ENCODE measurements at places on chromosomes 5 and 9.
A peak's percentile ranks its signal among the peaks of the same experiment; 100 is the strongest.

- no peak for DNase-seq
Observed at GRCh38 chr9:22160221-22160620, 151.1 kb upstream of the CDKN2B start.

- no peak for DNase-seq
Observed at GRCh38 chr9:85943757-85944430, 2.9 kb downstream of the NAA35 start.

GRCh38 chr5:94793816-94794198, 175.3 kb downstream of the SLF1 start:
- no peak for DNase-seq

DNA sequence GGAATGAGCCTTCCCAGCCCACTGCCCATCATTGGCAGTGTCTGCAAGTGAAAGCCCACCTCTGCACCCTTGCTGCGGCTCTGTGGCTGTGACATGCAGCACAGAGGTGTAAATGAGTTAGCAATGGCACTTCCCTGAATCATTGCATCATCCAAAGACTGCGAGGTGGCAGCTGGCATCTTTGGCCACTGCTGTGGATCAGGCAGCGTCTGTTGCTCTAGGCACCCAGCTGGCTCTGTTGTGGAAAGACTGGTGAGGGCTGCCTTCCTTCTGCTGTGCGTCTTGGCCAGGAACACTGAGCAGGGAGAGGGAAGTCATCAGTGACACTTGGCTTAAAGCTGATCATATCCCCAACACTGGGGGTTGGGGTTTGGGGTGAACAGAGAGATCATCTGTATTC, 64.5 kb downstream of the MFAP3 start:
- DNase-seq = no peak

DNA sequence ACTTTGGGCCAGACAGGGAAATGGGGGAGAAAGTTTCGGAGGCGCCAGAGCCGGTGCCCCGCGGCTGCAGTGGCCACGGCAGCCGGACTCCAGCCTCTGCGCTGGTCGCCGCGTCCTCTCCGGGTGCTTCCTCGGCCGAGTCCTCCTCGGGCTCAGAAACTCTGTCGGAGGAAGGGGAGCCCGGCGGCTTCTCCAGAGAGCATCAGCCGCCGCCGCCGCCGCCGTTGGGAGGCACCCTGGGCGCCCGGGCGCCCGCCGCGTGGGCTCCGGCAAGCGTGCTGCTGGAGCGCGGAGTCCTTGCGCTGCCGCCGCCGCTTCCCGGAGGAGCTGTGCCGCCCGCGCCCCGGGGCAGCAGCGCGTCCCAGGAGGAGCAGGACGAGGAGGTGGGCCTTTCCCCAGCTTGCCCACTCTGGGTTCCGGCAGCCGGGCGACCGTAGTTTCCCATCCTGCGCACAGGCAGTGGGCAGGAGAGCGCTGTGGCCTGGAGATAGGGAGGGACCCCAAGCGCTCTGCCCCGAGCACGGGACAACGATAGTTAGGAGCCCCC, 516 bp downstream of the MAST4 start:
- DNase-seq = peak; percentile 20

DNA sequence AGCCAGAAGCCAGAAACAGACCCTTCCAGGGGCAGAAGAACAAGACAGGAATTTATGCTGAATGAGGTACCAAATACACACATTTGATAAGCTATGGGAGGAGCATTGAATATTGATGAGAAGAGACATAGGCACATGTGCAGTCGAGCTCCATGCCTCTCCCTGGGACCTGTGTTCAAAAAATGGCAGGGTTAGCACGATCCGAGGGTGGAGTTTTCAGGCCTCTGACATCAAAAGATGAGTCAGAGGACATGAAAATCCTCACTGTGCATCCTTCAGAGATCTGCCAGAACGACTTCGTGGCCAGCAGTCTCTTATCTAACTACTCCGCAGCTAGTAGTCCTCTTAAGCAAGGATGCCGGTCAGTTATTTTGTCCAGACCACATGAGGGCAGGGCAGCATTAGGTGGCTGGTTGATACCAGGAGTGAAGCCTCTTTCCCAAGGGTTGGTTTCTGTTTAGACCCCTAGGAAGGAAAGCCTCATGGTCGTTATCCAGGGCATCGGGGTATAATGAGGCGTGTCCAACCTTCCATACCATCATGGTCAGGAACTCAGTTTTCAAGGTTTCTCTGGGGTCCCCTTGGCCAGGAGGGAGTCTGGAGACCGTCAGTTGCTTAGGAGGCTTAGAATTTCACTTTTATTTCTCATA, 11.6 kb upstream of the CMBL start:
- DNase-seq = no peak

DNA sequence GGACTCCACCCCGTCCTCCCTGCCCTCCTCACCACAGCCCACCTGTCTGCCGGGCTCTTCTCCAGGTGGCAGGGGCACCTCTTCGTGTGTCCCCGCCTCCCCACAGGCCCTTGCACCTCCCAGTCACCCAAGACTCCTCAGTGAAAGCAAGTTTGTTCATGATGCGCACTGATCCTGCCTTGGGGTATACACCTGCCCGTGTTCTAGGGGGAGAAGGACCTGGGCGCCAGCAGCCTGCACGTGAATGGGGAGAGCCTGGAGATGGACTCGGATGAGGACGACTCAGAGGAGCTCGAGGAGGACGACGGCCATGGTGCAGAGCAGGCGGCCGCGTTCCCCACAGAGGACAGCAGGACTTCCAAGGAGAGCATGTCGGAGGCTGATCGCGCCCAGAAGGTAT, 124.9 kb downstream of the EHMT1 start:
- no peak for DNase-seq

DNA sequence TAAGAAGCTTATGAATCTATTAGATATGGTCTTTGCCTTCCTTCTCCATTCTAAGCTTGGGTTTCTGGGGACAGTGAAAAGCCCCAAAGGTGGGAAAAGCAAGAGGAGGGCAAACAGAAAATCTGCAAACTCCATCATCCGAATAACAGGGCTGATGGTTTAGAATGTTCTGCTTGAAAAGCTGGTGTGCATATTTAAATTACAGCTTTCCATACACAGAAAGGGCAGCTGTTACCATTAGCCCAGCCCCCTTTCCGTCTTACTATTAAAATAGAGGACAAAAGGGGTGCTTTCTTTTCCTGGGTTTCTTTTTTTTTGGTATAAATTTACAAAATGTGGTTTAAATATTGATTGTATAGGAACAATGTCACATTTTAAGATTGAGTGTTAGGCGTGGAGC, 22.0 kb downstream of the INSYN2B start:
- DNase-seq = no peak

DNA sequence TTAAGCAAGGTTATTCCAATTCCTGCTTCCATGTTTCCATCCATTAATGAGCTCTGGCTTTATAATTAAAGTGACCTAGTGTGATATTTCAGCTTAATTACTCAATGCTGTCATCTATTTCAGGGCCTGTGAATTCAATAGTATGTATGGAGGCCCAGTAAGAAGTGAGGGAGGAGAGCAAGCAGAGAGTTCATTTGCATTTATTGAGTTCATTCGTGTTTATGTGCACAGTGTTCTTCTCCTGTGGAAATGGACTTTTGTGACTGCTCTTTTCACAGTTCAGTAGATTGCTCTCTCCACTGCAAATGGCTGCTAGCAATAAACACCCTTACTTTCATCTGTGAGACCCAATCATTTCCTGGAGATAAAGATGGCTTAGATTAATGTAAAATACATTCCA, 130.9 kb downstream of the CEMIP2 start:
- no peak for DNase-seq

DNA sequence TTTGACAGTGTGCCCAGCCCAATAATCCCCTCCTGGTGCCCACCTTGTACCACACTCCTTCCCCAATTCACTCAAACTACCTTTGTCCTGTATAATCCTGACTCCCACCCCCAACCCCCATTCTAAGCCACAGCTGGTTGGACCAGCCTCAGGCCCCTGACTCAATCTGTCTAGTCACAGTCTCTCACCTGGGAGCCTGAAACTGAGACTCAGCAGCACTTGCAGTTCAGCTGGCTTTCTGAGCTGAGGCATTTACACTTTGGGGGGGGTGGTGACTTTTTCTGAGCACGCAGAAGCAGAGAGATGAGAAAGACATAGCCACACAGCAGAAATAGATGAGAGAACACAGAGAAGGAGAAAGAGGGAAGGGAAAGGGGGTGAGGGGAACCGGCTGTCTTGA, 247.3 kb downstream of the MAN2A1 start:
- DNase-seq = no peak

- no peak for DNase-seq
Observed at GRCh38 chr5:174172152-174172551, 126.6 kb downstream of the NSG2 start.

DNA sequence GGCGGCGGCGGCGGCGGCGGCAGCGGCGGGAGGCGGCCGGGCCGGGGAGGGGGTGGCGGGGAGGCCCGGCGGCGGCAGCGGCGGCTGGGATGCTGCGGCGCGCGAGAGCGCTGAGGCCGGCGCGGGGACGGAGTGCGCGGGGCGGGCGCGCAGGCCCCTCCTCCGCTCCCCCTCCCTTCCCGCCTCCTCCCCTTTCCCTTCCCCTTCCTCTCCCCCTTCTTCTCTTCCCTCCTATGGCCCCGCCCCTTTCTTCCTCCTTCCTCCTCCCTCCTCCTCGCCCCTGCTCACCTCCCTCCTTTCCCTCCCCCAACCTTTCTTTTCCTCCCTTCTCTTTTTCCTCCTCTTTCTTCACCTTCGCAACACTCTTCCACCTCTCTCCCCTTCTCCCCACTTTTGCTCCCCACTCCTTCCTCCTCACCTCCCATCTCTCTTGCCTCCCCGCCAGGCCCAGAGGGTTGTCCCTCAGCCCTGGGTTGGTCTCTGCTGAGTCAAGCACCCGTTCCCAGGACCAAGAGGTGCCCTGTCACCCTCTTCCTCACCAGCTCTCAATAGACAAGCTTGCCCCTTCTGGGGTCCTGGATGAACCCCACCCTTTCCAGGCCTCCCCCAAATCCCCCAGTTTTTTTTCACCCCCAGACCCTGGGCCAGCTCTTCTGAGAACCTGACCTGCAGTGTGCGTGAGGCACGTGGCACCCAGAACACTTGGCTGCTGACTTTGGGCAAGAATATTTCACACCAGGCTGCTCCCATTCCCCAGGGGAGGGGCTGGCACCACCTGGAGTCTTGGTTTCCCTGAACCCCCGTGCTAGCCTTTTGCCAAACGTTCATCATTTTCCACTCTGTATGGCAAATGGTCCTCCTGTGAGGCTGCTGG, at the start of gene SEMA4D:
TSS of gene SEMA4D (minus strand) at position 136 of the 874 bp plus-strand sequence. CDS start 92,657 bp downstream, outside the sequence.
- DNase-seq = peak; percentile 66

DNA sequence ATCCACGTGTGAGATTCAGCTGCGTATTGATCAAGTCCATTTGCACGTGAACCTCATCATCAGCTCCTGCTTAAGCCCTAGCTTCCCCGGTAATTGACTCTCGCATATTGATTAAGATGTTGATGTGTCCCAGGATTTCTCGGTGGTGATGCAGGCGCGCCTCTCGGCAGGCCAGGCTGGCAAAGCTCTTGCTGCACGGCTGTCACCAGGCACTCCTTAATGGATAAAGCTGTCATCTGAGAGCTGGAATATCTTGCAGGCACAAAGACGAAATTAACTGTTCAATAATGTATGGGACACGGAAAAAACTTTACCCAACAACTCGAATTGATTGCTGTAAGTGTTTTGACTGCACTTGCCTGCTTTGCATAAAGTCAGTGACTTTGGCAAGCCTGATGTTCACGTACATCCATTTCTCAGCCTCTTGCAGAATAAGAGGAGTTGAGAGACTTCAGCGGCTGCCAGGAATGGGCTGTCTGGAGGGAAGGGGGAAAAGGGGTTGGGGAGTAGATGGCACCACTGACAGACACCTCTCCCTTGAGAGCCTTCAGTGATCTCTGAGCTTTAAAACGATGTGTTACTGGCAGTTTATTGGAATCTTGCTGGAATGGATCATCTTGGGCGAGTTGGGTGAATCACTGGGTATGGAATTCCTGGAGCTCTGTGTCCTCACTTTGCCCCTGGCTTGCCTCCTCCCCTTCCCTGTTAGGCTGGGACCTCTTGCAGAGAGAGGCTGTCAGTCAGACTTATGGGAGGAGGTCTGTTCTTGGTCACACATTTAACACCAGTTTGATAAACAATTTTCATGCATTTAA, 650.3 kb downstream of the CCDC171 start:
- DNase-seq = no peak

DNA sequence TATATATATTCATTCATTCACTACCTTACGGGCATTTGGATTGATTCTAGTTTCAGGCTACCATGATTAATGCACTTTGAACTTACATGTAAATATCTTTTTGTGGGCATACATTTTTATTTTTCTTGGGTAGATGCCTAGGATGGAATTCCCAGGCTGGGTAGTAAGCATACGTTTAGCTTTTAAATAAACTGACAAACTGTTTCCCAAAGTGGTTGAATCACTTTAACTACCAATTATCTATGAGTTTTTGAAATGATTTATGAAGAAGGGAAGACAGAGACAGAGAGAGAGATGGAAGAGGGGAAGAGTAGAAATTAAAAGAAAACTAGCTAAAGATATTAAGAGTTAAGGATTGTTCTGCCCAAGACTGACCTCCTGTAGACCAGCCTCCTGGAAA, 612.6 kb downstream of the PSAT1 start:
- DNase-seq = no peak

DNA sequence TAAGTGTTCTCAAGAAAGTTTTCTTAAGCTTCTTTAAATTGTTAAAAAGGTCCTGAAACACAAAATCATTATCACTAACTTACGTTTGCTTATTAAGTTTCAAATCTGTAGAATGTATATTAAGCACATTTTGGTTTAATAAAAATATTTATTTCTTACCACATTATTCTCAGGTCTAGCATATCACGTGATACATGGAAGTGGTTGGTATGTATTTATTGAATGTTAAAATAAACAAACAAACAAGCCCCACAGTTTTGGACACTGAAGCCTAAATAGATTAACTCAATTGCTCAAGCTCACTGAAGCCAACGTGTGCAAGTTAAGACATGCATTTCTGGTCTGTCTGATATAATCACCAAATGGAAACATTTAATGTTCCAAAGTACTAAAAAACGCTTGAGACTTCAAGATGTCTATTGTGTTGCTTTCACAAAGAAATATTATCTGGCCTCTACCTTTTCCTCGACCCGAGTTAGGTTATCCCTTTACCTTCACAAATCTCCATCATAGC, 1136.9 kb downstream of the TAF11L14 start:
- DNase-seq = no peak

DNA sequence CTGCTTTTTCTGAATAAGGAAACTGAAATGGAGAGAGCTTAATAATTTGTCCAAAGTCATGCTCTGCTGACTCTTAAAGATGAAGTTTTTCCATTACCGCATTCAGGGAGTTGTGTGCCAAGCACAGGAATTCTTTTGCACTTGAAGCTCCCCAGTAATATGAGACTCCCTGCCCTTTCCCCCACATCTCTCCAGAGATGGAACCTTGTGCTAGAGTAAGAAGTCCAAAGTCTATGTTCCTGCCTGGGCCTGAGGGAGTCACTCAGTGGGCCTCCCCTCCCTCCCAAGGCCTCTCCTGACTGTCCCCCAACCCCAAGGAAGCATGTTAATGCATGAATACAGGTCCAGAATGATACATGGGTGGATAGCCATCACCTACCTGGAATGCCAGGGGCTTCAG, 173.3 kb upstream of the SEMA6A start:
- no peak for DNase-seq

GRCh38 chr9:122058051-122058450, 35.1 kb downstream of the TTLL11 start:
- DNase-seq = no peak

- DNase-seq = no peak
Observed at GRCh38 chr9:94913550-94913949, 187.1 kb downstream of the AOPEP start.

All from GM12892 (cell line).